ENCODE measurements at places on chromosomes 12 and 14. TPM values are rescaled to one million over a fixed set of nuclear protein-coding genes. Genes with fewer than 3 reads are reported as not detected.
A peak's percentile ranks its signal among the peaks of the same experiment; 100 is the strongest.

GRCh38 chr12:24541193-24541871, 407.6 kb downstream of the BCAT1 start:
- peaks cover 6% of the 10 kb centered on the region for H3K27me3 ChIP-seq
- H3K27ac ChIP-seq: no peak overlapping the region
- no peaks in the 10 kb centered on the region for H3K4me1 ChIP-seq
- no peak for DNase-seq
- no peaks in the 10 kb centered on the region for H3K36me3 ChIP-seq

DNA sequence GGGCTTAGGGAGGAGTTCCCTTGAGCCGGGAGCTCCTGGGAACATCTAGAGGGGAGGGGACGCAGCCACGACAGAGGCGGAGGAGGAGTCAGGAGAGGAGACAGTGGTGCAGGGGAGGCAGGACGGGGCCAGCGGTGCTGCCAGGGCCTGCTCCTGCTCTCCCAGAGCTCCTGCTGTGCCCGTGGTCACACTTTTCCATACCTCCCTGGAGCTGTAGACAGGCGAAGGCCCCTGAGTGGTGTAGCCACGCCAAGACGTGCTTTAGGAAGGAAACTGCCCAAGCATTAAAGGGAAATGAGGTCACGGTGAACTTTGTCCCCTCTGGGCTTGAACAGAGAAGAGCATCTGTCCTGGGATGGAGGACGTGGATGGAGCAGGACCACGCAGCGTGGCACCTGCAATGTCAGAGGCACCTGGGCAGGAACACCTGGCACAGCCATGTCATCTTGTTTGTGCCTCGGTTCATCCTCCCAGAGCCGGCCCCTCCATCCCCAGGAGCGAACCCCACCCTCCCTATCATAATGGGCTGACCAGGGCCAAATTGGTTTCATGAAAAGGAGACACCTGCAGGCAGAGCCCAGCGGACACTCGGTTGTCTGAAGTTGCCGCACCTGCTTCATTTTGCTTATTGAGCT, 239.5 kb upstream of the SFSWAP start:
- H3K36me3 ChIP-seq: no peaks in the 10 kb centered on the region
- H3K4me1 ChIP-seq: no peaks in the 10 kb centered on the region
- no peak overlapping the region for H3K27ac ChIP-seq
- H3K27me3 ChIP-seq: peaks cover 4% of the 10 kb centered on the region
- no peak for DNase-seq

DNA sequence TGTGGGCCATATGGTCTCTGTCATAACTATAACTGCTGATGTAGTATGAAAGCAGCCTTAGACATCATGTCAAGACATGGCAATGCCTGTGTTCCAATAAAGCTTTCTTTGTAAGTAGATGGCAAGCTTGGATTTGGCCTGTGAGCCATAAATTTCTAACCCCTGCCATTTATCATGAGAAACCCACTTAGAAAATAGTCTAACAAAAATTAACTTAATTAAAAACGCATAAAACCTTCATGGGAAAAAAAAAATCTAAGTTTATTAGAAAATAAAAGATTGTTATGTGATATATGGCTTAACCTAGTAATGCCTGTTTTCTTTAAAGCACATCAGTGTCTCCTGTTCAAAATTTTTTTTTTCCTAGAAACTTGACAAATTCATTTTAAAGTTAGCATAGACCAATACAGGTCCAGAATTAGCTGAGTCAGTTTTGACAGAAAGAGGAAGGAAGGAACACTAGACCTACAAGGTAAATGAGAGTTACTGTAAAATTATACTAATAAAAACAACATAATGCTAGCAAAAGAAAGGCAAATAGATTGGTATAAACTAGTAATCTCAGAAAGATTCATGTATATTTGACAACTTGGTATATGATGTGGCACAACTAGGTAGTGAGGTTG, 68.2 kb downstream of the USP15 start:
- no peaks in the 10 kb centered on the region for H3K27me3 ChIP-seq
- no peak overlapping the region for H3K27ac ChIP-seq
- H3K4me3 ChIP-seq: no peak overlapping the region
- peaks cover 18% of the 10 kb centered on the region for H3K4me1 ChIP-seq

- H3K27ac ChIP-seq: no peak overlapping the region
- no peaks in the 10 kb centered on the region for H3K36me3 ChIP-seq
- peaks cover 13% of the 10 kb centered on the region for H3K27me3 ChIP-seq
Observed at GRCh38 chr12:93451423-93452158, 9.8 kb upstream of the UBE2N start.

GRCh38 chr14:55387121-55387520, 24.5 kb downstream of the ATG14 start:
- peaks cover 16% of the 10 kb centered on the region for H3K36me3 ChIP-seq
- no peak for DNase-seq
- peaks cover 22% of the 10 kb centered on the region for H3K4me1 ChIP-seq
- H3K4me3 ChIP-seq: peak overlapping the region; percentile 58

DNA sequence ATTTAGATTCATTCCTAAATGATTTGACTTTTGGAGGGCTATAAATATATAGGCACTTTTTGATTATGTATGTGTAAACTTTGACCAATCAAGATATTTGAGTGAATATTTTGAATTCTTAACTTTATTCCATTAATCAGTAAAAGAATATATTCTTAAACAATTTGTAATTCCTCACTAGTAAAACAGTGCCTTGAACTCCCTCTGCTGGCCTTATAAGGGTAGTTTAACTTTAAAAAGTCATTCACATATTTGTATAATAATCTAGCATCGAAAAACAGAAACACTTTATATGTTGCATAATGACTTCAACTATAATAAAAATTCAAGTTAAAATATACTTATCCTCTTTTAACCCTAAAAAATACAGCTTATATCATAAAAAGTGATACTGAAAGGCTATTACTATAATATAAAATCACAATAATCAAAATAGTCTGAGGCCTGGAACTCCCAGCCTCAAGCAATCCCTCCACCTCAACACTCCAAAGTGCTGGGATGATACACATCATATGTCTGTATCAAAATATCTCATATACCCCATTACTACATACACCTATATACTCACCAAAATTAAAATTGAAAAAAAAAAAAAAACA, 31.2 kb downstream of the CCDC59 start:
- DNase-seq: no peak
- peaks cover 8% of the 10 kb centered on the region for H3K27me3 ChIP-seq
- no peaks in the 10 kb centered on the region for H3K36me3 ChIP-seq
- H3K4me3 ChIP-seq: no peak overlapping the region

- no peaks in the 10 kb centered on the region for H3K36me3 ChIP-seq
- H3K4me3 ChIP-seq: no peak overlapping the region
- no peaks in the 10 kb centered on the region for H3K4me1 ChIP-seq
Observed at GRCh38 chr12:41100572-41100971, 87.5 kb upstream of the PDZRN4 start.

DNA sequence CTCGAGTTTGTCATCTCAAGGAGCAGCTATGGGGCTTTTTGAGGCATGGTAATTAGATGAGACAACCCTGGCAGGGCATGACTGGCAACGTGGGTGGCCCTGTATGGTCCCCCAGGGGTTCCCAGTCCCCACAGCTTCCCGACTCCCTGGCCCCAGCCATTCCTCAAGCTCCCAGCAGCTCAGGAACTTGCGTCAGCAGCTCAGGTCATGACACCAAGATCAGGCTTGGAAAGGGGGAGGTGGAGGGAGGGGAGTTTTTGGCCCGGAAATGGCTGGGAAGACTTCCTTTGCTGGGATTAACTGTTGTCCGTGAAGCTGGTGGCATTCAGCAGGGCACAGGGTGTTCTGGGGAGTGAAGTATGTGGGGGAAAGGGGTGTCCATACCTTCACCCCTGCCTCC, 10.4 kb upstream of the NRIP2 start:
- no peak for DNase-seq
- H3K36me3 ChIP-seq: no peaks in the 10 kb centered on the region
- no peaks in the 10 kb centered on the region for H3K4me1 ChIP-seq
- H3K27ac ChIP-seq: no peak overlapping the region

TTC7B gene
- 8.9 TPM for total RNA-seq

DNA sequence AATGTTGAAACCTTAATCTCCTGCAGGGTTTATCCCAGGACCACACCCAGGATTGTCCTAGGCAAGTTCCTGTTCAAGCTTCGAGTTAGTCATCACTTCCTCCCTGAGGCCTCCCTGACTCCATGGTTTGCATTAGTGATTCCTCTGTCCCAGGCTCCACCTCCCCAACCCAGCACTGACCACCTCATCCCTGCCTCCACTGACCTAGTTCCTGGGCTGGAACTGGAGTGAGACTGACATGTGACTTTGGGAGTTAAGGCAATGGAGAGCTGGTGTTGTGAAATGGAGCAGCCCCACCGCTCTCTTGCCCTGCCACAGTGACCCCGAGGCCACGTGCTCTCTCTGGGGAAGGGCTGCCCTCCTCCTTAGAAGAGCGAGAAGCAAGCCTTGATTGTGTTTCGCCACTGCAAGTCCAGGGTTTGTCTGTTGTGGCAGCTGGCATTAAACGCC, 15.8 kb upstream of the DTX1 start:
- DNase-seq: peak; percentile 39
- no peak overlapping the region for H3K4me3 ChIP-seq
- peaks cover 16% of the 10 kb centered on the region for H3K27me3 ChIP-seq
- no peak overlapping the region for H3K27ac ChIP-seq

DNA sequence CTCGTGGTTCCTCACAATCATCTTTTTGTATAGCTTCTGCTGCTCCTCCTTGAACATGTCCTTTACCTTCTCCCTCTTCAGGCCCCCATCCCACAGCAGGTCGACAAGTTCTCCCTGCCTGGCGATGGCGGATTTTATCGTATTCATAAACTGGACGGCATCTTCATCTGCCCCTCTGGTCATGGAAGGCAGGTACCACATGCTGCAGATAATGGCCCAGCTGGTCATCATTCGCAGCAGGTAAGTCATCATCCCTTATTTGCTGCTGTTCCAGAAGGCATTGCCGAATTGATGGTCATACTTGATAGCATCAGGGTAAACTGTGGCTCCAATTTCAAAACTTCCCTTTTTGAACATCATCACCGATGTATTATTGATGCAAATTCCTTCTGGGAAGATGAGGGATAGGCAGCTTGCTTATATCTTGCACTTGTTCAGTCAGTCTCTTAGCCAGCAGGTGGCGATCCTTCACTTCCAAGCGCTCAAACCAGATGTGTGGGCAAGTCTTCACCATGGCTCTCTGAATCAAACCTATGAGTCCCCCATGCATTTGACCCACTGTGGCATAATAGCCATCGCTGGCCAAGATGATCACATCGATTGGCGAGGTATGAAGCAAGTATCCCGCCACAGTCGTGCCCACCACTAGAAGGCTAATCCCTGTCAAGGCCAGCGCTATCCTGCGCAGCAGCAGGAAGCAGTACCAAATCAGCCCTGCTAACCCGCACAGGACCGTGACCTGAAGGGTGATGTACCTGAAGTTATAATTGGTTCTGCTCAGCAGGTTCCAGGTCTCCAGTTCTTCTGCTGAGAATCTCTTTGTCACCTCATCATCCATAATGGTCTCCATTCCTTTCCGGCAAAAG, 381.5 kb upstream of the STXBP6 start:
- H3K4me1 ChIP-seq: no peaks in the 10 kb centered on the region
- H3K4me3 ChIP-seq: no peak overlapping the region
- H3K36me3 ChIP-seq: no peaks in the 10 kb centered on the region
- no peak for DNase-seq
- H3K27me3 ChIP-seq: no peaks in the 10 kb centered on the region

- H3K36me3 ChIP-seq: no peaks in the 10 kb centered on the region
- DNase-seq: no peak
- no peak overlapping the region for H3K27ac ChIP-seq
- H3K4me1 ChIP-seq: peaks cover 48% of the 10 kb centered on the region
Observed at GRCh38 chr14:75165586-75166391, 10.6 kb downstream of the TMED10 start.
